Ammon's horn (tissue), 1 donor: ENCODE measurements at places on chromosomes 13 and 19.

- no peak for DNase-seq
Measured at GRCh38 chr13:31891472-31891871, 140.1 kb upstream of the FRY start.

DNA sequence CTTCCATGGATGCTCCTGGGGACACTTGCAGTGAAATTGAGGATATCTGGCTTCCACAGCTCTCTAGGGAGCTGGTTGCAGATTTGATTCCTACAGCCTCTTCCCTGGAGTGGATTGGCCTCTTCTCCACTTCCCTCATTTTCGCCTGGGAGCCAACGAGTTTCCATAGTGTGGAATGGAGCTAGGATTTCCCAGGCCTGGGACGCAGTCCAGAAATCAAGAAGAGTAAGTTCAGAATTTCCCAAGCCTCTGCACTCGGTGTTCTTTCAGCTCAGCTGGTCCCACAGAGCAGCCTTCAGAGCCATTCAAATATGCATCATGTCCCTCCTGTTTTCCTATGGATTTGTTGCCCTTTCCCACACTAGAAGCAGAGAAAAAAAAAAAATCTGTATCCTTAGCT, 68.2 kb downstream of the RAP2A start:
- peak; percentile 28 for DNase-seq

- peak; percentile 28 for DNase-seq
Measured at GRCh38 chr19:30916238-30916637, 433.0 kb downstream of the TSHZ3 start.

DNA sequence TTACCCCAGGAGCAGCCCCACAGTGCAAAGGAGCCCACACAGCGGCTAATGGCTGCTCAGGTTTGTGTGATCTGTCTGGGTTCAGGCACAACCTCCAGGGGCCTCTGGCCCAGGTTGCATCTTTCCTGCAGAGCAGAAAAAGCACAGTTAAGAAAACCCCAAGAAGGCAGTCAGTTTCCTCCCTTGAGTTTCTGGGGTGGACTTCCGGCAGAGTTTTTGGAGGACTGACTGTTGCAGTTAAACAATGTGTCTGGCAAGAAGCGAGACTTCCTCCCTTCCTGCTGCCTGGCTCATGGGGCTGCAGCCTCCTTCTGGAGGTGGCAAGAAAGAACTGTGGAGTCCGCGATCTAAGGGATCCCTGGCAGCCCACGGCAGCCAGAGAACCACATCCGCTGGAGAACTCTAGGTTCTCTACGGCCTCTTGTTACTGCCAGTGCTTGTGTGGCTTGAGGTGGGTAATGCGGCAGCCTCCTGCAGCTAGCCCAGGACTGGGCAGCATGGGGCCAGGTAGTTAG, 114.4 kb downstream of the ZDHHC20 start:
- no peak for DNase-seq

DNA sequence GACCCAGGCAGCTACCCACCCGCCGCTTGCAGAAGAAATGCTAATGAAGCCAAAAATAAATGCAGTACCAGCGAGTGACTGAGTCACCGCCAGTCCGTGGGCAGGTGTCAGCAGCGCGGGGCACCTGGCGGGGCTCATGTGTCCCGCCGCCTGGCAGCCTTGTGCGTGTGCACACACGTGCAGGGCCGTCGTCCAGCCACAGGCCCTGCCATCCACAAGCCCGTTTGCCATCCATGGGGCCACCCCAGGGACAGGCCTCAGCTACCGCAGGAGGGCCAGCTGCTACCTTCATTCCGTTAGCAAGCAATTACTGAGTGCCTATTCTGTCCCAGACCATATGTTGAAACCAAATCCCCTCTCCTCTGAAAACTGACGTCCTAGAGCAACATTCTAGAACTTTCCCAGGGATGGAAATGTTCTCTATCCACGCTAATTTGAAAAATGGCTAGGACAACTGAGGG, 20.5 kb downstream of the NCAN start:
- DNase-seq = peak; percentile 32

GRCh38 chr13:30806784-30807183, 71.4 kb downstream of the ALOX5AP start:
- no peak for DNase-seq

DNA sequence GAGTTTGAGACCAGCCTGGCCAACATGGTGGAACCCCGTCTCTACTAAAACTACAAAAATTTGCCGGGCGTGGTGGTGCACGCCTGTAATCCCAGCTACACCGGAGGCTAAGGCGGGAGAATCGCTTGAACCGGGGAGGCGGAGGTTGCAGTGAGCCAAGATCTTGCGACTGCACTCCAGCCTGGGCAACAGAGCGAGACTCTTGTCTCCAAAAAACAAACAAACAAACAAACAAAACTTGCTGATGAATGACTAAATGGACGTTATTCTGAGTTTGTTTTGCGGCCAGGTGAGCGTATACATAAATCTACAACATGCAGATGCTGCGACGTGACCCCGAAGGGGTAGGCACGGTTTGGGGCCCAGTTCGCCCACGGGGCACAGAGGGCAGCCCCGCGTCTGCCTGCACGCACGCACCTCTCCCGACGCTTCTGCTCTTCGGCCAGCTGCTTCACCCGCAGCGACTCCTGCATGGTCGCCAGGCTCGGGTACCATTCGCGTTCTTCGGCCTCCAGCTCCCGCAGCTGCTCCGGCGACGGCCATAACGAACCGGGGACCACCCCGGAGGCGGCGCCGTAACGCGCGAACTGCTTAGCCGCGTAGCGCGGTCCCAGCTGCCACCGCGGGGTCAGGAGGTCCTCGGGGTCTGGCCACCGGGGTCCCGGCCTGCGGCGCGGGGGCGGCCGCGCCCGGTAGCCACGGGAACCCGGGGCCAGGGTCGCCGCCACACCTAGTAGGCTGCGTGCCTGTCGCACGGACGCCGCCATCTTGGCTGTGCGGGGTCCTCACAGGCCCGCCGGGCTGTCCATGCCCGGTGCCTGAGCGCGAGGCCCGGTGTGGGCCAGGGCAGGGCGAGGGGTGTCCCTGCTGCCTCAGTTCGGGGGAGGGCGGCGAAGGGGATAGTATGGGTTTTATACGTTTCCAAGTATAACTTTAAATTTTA, at the start of gene GADD45GIP1:
Gene GADD45GIP1, minus strand, starts transcription at position 778 of the 943 bp plus-strand sequence. Its CDS starts 11 bp downstream, at position 767.
- peak; percentile 77 for DNase-seq

DNA sequence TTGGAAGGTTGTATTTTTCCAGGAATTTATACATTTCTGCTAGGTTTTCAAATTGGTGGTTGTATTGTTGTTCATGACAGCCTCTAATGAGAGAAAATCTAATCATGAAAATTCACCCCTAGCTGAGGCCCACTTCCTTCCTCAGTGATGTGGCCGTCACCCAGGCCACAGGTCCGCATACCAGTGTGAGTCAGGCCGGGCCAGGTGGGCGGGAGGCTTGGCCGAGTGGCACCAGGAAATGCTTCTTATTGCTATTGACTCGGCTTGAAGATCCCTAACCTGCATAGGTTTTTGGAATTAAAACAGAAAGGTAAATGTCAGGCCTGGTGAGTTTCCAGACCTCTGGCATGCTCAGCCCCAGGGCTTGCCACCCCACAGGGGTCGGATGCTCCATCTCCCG, 88.7 kb downstream of the SCGB2B2 start:
- DNase-seq = no peak

- DNase-seq = no peak
Measured at GRCh38 chr13:76651286-76651685, 234.9 kb downstream of the KCTD12 start.

GRCh38 chr19:16386619-16387240, 62.1 kb downstream of the KLF2 start:
- peak; percentile 85 for DNase-seq

DNA sequence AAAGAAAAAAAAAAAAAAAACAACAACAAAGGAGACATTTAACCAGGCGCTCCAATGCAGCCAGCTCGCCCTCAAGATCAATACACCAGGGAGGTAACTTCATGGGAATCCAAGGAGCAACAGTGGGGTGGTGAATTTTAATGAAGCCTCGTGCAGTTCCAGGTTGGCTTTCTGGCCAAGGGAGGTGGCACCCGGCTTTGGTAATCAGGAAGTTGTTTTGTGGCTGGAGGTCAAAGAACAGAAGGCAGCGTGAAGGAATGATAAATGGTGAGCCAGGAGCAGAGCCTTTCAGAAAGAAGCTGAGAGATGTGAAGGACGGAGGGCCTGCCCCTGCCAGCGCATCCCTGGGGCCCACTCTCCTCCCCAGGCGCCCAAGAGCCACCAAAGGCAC, 188.2 kb upstream of the TSC22D1 start:
- DNase-seq = no peak

DNA sequence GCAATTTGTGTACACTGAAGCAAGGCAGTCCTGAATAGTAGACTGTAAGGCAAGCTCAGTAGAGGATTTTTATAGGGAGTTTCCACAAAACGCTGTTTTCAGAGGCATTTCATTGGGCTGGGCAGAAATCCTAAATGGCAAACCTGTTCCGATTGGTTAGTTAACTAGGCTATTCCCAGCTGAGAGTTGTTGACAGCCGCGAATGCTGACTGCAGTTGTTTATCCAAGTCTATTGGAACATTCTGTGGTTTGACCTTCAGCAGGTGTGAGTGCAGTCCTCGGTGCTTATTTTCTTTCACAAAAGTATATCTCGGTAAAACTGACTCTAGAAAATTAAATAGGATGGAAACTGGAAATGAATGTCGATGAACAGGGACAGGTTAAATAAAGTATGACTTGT, 45.4 kb downstream of the TPT1 start:
- no peak for DNase-seq

- no peak for DNase-seq
Measured at GRCh38 chr19:45567609-45568008, 17.0 kb downstream of the OPA3 start.

- peak; percentile 82 for DNase-seq
Measured at GRCh38 chr19:11587302-11587974, 9.8 kb upstream of the ZNF627 start.

DNA sequence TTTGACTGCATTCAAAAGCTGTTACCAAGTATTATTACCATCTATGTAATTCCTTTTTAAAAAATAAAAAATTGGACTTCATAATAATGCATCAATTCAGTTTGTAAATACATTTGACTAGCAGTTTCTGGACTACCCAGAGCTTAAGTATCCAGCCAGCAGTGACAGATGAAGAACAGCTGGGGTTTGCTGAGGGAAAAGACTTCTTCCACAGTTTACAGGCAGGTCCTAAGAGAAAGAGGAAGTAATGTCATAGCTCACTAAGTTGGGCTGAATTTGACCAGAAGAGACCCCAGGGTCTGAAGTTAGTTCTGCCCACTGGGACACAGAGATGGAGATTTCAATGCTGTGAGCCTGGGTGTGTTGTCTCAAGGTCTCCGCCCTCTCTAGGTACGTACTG, 96.4 kb downstream of the MBNL2 start:
- DNase-seq = no peak

- no peak for DNase-seq
Measured at GRCh38 chr13:71874458-71874857, 7.5 kb upstream of the DACH1 start.

- DNase-seq = no peak
Measured at GRCh38 chr13:33800646-33801186, 17.2 kb upstream of the RFC3 start.

DNA sequence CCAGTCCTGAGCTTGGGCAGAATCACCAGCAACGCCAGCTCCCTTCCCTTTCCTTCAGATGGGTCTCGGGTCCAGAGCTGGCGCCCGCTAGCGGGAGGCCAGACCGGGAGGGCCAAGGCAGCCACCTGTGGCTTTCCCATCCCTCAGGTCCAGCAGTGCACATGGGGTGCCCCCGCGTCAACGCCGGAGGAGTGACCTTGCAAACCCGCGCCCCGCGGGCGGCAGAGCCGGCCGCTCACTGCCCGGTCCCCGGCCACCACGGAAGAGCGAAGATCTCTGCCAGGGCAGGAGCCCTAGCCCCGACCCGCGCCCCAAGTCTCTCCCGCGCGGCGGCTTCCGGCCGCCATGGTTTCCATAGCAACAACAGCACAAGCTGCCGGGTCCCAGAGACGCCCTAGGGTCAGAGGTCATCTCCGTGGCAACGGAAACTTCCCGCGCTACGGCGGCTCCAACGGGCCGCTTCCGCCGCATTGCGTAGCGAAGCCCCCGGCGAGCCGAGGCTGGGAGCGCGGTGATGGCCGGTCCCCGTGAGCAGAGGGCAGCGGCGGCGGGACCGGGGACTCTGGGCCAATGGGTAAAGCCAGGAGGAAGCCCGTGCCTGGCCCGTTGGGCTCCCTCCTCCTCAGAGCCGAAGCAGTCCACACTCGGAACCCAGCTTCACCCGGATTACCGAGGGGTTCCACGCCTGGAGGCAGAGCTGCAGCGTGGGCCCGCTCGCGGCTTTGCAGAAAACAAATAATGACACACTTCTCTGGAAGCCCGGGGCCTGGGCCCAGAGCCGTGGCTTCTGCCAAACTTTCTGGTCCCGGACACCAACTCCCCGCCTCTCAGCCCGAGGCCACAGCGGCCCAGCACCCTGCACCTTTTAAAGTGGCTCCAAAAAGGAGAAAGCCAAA, 7.4 kb downstream of the FGF14 start:
- DNase-seq = peak; percentile 89

DNA sequence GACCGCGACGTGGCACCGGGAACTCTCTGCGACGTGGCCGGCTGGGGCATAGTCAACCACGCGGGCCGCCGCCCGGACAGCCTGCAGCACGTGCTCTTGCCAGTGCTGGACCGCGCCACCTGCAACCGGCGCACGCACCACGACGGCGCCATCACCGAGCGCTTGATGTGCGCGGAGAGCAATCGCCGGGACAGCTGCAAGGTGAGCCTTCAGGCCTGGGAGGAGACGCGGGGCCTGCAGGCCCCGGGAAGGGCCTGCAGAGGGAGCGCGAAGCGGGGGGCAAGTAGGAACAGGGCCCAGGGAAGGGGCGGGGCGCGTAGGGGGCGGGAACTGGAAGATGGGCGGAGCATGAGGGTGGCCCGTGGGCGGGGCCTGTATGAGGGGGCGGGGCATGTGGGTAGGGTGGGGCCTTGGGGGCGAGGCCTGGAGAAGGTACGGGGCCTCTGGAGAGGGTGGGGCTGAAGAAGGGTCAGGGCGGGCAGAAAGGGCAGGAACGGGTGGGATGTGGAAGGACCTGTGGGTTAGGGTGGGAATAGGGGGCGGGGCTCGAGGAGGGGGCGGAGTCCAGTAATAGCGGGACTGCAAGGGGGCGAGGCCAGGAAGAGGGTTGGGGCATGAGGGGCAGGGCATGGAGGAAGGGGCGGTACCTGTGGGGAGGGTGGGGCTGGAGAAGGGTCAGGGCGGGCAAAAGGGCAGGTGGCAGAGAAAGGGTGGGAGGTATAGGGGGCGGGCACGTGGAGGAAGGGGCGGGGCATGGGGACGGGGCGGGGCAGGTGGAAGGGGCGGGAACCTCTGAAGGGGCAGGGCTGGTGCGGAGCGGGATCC, 2.5 kb downstream of the CFD start:
- no peak for DNase-seq

DNA sequence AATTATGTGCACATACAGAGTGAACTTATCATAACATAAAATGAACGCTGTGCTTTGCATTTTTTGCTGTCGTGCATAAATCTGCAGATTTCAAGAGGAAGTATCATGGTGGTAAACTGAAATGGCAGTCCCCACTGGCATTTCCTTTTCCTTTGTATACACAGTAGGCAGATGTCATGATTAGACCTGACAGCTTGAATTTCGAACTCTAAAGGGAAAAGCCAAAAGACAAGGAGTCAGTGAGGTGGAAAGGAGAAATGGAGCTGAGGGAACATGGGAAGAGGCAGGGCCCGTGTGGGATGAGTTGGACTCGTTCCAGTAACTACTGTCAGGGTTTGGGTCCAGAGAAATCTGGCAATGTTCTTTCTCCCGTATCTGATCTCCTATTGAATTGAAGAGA, 454.1 kb upstream of the SGCG start:
- no peak for DNase-seq

- no peak for DNase-seq
Measured at GRCh38 chr19:3412066-3412465, 45.7 kb downstream of the NFIC start.

- no peak for DNase-seq
Measured at GRCh38 chr19:17340871-17341357, 3.6 kb downstream of the GTPBP3 start.
